Suppressor macrophage treated with lipopolysaccharide for 4 hours (primary cell): ENCODE measurements at places on chromosomes 1 and 21.

DNA sequence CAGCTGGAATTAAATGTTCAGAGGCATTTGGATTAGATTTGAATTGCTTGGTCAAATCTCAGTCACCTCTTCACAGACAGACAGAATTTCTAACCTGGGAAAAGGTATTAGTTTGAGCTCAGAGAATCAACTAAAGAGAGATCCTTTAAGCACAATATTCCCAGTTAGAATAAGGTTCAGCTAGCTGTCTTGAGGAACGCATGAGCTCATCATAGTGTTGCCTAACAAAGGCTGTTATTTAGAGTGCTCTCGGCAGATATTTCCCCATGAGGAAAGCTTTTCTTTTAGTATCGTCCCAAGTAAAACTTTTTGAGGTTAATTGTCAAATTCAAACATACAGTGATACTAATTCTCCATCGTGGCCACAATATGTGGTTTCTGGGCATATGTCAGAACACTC, 269.9 kb downstream of the HLX start:
- peak; percentile 85 for DNase-seq

DNA sequence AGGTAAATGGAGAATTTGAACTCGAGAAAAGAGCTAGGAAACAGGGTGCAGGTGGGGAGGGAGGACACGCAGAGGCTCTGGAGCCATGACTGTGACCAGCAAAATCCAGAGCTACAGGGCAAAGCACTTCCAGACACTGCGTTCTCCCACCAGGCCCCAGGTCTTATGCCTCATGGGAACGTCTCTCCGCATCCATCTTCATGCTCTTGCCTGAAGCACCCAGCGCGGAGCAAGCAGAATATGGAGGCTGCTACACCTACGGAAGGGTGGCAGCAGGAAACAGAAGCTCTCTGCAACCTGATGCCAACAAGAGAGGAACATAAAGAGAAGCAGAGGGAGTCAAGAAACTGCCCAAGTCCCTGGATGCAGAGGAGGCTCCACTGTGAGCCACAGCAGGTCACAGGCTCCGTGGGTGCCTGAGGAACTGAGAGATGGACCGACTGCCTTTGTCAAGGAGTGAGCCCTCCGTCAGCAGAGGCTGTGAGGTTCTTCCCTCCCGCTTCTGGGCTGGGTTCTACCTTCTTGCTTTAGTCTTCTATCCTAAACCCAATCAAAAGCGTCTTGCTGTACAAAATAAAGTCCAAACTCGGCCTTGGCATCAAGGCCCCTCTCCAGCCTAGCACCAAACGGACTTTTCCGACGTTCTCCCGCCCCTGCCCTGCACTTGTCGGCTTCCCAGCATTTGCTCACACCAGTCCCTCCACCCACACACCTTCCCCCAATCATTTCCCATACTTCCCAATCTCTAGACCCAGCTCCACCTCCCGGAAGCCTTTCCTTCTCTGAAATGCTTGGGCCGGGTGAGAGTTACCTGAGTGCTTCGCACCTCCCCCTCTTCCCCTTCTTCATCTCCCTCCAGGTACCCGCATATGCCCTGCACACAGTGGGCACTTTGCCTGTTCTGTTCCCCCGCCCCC, 930 bp downstream of the DHCR24 start:
- peak; percentile 35 for DNase-seq

GRCh38 chr1:118184739-118185083, 317 bp downstream of the SPAG17 start:
- no peak for DNase-seq

DNA sequence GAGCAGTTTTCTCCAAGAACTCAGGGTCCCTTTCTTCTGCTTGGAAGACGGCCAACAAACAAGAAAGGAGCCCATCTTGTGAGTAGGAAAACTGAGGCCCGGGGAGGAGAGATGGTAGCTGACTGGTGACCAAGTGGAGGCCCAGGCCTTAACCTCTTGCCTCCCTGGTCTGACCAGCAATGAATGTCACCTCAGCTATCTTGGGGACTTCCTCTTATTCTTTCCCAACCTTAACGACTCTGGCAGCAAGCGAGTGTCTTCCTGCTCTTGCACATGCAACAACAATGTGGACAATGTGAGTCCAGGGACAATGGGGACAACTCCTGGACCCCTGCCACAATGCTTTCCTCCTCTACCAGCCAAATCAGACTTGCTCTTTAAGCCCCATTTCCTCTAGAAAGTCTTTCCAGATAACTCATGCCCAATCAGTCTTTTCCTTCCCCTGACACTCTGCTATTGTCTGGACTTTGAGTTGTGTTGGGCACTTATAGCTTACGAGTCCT, 12.6 kb downstream of the HSPG2 start:
- DNase-seq, result peak; percentile 42

DNA sequence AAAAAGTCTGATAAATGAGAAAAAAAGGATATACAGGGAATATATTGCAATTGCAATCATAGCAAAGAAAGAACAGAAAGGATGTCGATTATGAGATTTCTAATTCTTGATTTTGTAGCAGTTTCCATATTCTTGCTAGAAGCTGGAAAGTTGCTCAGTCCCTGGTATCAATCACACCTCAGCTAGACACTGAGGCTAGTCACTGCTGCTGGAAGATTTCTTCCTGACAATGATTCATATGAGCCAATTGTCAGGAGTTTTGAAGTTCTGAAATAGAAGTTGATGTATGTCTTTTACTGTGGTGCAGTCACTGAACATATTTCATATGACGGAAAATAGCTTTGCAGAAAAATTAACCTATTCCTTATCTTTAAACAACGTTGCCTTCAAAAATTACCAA, 208.4 kb upstream of the C1orf105 start:
- no peak for DNase-seq

DNA sequence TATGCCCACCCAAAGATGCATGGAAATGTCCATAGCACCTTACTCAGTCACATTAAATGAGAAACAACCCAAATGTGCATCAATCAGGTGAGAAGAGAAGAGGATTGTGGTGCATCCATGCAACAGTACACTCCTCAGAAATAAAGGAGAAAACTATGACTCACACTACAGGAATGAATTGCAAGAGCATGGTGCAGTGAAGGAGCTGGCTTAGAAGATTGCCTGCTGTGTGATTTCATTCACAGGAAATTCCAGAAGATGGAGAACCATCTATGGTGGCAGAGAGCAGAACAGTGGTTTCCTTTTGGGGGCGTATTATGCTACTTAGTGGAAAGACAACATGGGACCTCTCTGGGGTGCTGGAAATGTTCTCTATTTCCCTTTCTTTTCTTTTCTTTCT, 278.6 kb upstream of the AJAP1 start:
- DNase-seq, result no peak

DNA sequence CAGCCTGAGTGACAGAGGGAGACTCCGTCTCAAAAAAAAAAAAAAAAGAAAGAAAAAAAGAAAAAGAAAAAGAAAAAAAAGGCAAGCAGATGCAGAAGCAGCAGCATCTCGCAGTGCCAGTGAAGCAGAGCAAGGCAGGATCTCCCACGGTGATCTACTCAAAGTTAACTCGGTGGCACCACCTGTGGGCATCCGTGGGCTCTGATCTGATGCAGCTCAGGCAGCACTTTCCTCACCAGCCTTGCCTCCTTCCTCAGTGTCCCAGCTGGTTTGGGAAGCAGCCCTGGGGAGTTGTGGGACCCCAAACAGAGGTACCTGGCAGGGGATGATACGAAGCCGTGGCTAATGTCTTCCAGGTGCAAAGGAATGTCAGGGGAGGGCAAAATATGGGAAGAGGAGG, 104.3 kb upstream of the KRTAP19-8 start:
- no peak for DNase-seq

- DNase-seq, result no peak
Measured at GRCh38 chr1:211420389-211420788, 71.6 kb downstream of the RD3 start.

- peak; percentile 61 for DNase-seq
Measured at GRCh38 chr1:76073481-76073880, 1.1 kb upstream of the ST6GALNAC3 start.

DNA sequence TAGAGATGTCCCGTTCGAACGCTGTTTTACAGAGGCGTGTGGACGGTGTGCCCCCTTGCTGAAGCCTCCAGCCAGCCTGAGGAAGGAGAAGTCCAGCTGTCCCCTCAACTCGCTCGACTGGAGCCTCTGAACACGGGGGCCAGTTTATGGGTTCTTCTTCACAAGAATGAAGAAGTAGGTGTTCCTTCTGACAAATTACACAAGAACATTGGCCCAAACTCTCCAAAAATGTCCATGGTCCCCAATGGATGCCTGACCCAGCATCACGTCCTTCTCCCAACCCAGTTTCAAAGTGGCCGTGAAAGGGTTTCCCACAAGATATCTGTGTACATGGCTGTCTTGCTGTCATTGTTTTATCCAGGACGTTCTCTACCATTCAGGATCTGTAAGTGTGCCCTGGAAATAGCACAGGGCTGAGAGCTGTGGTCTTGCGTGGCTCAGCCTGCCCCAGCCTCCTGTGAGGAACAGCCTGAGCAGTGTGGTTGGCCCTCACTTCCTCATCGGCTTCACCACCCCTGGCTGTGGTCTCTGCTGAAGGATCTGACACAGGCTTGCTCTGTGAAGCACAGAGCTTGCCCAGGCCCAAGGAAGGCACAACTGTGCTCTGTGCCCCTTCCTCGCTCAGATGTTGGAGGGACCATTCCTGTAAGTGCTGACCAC, 1.0 kb upstream of the S100B start:
- DNase-seq, result peak; percentile 76

DNA sequence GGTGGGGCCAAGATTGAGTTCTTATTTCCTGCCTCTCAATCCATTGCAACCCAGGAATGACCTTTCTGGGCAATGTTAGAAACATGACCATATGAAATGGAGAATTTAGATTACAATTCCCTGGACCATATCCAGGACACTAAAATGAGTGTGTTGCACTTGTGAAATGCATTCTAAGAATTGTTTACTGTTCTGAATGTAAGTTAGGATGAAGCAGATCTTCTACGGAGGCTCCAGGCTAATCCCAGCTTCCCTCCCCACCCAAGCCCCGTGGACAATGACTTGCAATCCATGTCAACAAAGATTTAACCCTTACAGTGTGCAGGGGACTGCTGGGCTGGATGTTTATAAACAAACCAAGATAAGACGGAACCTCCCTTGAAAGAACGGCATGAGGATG, 31.7 kb upstream of the HAO2 start:
- DNase-seq, result no peak

DNA sequence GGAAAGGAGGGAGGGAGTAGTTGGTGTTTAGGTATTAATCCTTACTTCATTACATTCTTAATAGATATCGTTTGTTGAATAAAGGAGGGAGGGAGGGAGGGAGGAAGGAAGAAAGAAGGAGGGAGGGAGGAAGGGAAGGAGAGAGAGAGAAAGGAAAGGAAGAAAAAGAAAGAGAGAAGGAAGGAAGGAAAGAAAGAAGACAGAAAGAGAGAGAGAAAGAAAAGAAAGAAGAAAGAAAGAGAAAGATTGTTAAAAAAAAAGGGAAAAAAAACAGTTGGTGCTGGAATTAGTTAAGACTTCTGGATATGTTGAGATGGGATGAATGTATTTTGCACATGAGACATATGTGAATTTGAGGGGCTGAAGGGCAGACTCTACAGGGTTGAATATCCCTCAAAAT, 44.1 kb upstream of the ZSWIM5 start:
- DNase-seq, result no peak

DNA sequence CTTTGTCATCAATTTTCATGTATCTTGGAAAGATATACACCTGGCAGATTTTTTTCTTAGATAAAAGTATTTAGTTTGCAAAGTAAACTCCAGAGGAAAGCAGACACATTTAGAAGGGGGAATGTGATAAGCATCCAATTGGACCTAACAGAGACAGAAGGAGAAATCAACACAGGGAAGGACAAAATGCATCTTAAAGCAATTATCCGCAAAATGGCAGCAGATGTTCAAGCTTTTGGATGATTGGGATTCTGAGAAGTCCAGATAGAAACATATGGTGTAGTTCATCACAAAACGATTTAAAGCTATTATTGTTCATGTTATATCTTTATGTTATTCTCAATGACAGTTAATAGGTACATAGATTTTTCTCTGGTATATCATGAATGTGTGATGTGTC, 1153.1 kb upstream of the B3GALT2 start:
- DNase-seq, result no peak

GRCh38 chr1:219159946-219160645, 13.6 kb upstream of the LYPLAL1 start:
- no peak for DNase-seq

DNA sequence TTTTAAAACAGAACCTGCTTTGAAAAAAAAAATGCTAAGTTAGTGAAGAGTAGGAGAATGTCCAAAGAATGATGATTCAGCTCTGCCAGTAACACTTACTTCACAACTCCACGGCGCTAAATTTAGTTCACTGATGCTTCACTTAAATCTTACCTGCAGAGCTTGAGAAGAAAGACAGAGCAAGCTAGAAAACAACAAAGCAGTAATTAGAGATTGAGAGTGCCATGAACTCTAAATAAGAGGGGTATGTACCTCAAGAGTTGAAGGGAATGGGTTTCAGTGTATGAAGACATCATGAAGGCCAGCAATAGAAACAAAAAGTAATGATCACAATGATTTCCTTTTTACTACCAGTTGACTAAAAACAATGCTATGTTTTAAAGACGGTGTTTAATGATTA, 32.8 kb downstream of the EPRS1 start:
- DNase-seq, result peak; percentile 8

DNA sequence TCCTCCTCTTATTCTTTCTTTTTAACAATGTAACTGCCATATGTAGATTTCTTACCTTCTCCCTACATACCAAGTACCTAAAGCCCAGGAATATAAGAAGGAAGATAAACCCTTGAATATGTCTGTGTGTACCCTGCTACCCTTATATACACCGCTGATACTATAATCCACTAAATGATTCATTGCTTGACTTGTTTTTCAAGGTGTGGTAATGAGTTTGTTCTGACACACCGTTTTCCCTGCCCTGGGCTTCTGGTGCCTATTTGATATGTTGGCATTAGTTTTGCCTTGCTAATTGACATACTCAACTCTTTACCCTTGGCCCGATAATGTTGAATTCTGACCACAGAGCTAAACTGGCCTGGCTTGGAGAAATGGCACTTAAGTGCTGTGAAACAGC, 64.3 kb downstream of the IL23R start:
- DNase-seq, result no peak

DNA sequence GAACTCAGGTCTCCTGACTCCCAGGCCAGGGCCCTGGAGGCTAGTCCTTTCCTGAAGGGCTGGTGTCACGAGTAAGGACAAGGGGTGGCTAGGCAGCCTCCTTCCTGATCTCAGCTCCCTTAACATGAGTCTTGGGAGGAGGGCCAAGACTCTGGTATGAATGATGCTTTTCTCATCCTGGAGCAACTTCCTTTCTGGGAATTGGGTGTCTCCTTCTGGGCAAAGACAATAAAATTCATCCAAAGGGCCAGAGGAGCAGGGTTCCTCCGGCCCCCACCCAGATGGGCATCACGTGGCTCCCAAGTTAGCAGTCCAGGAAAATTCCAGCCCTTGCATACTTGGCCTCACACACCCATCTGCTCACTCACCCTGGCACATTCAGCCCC, at the start of gene FAM167B:
Gene FAM167B, plus strand, starts transcription at position 335 of the 386 bp plus-strand sequence. CDS start 200 bp downstream, outside the sequence.
- no peak for DNase-seq

- DNase-seq, result no peak
Measured at GRCh38 chr21:41621513-41621912, 113.6 kb upstream of the TMPRSS2 start.
